Cardiac fibroblast (primary cell): ENCODE measurements at places on chromosomes 4 and X.

DNA sequence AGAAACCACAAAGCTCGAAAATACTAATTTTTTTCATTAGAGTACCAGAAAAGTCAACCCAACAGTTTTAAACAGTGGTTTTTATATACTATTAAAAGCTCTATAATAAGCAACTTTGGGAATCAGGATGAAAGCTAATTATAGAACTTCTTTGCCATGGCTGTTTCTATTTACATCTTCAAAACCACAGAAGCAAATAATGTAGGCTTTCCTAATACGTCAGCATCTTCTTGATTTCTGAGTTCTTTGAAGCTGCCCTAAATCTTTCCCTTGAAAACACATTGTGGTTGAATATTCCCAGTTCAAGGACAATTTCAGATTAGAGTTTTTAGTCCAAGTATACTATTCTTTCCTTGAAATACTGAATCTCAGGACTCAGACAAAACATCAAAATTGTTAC lies 460.2 kb upstream of the FAT1 start:
- DNase-seq = no peak

- DNase-seq = peak; percentile 85
Measured at GRCh38 chr4:1693131-1693896, 9.2 kb upstream of the FAM53A start.

- no peak for DNase-seq
Measured at GRCh38 chr4:20612313-20612712, 87.9 kb upstream of the PACRGL start.

DNA sequence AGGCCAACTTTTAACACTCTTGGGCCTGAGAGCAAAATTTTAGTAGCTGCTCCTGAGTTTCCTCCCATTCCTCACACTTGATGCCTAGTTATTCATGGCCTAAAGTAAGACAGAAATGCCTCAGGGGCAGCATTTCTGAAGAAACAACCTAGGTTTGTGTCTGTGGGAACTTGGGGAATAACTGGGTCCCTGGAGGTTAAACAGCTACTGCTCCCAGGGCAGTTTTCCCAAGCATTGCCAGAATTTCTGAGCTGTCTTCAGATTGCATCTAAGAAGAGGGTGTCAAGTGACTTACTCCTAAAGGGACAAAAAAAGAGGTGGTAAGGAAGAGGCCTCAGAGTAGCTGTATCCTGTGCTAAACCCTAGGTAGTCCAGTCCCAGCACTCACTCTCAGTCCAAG lies 130.8 kb upstream of the ACSL4 start:
- DNase-seq = no peak

DNA sequence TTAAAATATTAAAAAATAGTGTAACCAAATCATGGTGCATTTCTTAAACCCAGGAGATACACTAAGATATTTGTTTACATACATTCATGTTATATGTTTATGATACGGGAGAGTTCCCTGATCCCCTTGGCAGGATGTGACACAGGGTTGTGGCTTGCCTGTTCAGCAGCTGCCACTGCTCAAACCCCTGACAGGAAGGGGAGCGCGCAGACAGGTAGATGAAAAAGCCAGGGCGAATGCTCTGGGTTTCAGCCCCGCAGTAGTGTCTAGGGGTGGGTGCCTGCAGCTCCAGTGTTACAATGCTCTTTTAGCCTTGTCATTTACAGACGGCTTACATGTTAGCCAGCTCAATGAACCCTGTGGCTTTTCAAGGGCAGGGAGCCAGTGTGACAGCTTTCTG lies 1343.8 kb upstream of the IGFBP7 start:
- no peak for DNase-seq

DNA sequence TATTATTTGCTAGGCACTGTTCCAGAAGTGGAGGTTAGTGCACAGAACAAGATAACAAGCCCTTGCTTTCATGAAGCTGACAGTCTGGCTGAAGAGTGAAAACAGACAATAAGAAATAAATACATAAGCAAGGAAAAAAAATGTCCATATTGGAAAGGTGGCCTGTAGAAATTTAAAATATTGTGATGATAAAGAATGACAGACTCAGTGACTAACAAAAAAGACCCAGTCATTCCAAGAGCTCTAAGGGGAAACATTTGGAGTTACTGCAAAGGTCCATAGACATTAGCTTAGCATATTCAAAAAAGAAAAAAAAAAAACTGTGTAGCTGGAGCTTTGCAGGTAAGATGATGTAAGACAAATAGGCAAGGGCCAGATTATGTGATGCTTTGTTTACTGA lies 1.0 kb upstream of the ANTXR2 start:
- DNase-seq = no peak

GRCh38 chrX:78687586-78687985 lies 28.5 kb upstream of the RTL3 start:
- DNase-seq = no peak

DNA sequence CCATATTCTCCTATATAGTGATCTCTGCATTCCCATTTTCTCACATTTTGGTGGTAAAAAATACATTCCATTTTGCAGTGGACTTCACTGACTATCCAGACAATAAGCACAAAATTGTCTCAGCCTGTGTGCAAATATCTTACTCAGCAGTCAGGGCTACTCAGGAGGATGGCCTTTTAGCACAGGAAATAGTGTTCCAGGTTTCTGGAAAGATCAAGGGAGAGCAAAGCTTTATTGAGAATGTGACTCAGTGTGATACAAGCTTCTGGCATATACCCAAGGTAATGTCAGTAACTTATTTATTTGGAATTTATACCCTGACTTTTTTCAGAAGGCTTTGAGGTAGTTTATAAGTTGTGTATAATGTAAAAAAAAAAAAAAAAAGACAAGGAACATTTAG lies 233.4 kb downstream of the TEX13A start:
- no peak for DNase-seq
